ENCODE measurements at places on chromosomes 12 and 14. TPM values are rescaled to one million over a fixed set of nuclear protein-coding genes. Genes with fewer than 3 reads are reported as not detected.
A peak's percentile ranks its signal among the peaks of the same experiment; 100 is the strongest.

Gene HOXC9
- total RNA-seq = 12.6 TPM

Gene CACNA2D4
- total RNA-seq = 1.6 TPM

Gene TTC6
- total RNA-seq = 0.27 TPM

GRCh38 chr14:23615856-23616255 is 20.3 kb upstream of the DHRS2 start:
- H3K27me3 ChIP-seq = peaks cover under 1% of the 10 kb centered on the region
- H3K4me3 ChIP-seq = no peak overlapping the region
- no peaks in the 10 kb centered on the region for H3K36me3 ChIP-seq

- no peak overlapping the region for H3K27ac ChIP-seq
- no peak overlapping the region for H3K4me3 ChIP-seq
- peak; percentile 49 for DNase-seq
- H3K4me1 ChIP-seq = peaks cover 3% of the 10 kb centered on the region
- H3K27me3 ChIP-seq = no peaks in the 10 kb centered on the region
- H3K36me3 ChIP-seq = peaks cover 2% of the 10 kb centered on the region
Observed at GRCh38 chr14:73397810-73398209, 60.5 kb downstream of the NUMB start.

GRCh38 chr12:96549341-96549740 is 60.0 kb downstream of the CFAP54 start:
- no peaks in the 10 kb centered on the region for H3K4me1 ChIP-seq
- no peaks in the 10 kb centered on the region for H3K27me3 ChIP-seq
- DNase-seq = no peak
- no peaks in the 10 kb centered on the region for H3K36me3 ChIP-seq
- H3K4me3 ChIP-seq = no peak overlapping the region

Data from muscle of leg (tissue), 16 donors.